Gastrocnemius medialis (tissue), 4 donors: ENCODE measurements at places on chromosomes 12 and 14.

GRCh38 chr12:52836042-52836466 lies 1.9 kb upstream of the KRT79 start:
- no peak for DNase-seq

GRCh38 chr14:20327005-20327869 lies 5.8 kb downstream of the CCNB1IP1 start:
- no peak for DNase-seq

DNA sequence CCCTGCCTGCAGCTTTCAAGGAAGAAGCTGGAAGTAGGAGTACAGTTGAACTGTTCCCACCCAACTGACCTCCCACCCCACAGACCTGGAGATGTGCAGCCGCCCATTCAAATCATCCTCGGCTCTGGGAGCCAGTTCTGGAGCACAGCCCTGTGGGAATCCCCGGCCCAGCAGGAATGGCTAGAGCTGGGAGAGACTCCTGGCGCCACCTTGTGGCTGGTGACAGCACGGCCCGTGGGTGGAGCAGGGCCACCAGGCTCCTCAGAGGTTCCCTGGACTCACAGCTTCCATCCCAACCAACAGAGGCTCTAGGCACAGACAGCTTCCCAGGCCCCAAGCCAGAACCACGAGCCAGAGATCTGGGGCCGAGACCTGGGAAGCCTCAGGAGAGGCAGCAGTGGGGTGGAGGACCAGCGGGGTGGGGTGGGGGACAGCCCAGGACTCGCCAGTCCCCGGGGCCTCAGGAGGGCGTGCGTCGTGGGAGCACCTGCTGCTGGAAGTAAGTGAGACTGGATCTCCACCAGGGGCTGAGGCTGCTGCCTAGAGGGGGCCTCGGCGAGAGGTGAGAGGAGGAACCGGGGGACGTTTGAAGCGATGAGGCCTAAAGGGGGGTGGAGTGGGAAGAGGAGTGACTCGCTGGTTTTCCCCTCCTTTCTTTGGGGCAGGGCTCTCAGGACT lies 43.4 kb downstream of the RNF34 start:
- peak; percentile 62 for DNase-seq

DNA sequence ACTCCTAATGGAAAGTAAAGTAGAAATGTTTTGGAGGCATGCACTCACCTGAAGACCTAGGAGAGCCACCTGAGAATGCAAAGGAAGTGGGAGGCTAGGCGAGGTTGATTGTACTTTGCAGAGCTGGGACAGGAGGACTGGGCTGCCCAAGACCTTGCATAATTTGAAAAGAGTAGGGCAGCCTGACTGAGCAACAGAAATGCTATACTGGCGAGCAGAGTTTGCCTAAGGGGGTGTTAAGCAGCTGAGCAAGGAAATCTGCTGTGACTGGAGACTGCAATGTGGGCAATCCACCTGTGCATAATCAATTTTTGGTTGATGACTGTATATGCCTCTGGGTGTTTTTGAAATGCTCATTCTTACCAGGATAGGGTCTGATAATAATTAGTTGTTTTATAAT lies 834.1 kb downstream of the TRHDE start:
- no peak for DNase-seq

GRCh38 chr14:50497351-50497750 lies 35.0 kb downstream of the MAP4K5 start:
- no peak for DNase-seq

- DNase-seq, result no peak
Measured at GRCh38 chr14:71554323-71554722, 377.9 kb upstream of the RGS6 start.

GRCh38 chr12:84416626-84417025 lies 496.0 kb downstream of the SLC6A15 start:
- no peak for DNase-seq

GRCh38 chr12:112130441-112130998 lies 5.2 kb downstream of the TRAFD1 start:
- no peak for DNase-seq

- DNase-seq, result no peak
Measured at GRCh38 chr12:103765322-103765721, 75.7 kb downstream of the NT5DC3 start.

DNA sequence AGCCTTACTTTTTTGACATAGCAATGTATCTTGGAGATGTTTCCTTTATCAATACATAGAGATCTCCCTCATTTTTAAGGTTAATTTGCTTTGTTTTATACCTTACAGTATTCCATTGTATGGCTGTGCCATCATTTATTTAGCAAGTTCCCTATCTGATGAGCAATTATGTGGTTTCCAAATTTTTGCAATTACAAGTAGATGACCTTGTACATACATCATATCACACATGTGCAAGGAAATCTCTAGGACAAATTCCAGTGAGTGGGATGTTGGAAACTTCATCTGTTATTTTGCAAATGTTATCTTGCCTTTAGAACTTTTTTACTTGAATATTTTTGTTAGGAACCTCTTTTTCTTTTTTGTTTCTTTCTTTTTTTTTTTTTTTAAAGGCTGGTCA lies 49.7 kb downstream of the DRAM1 start:
- no peak for DNase-seq

DNA sequence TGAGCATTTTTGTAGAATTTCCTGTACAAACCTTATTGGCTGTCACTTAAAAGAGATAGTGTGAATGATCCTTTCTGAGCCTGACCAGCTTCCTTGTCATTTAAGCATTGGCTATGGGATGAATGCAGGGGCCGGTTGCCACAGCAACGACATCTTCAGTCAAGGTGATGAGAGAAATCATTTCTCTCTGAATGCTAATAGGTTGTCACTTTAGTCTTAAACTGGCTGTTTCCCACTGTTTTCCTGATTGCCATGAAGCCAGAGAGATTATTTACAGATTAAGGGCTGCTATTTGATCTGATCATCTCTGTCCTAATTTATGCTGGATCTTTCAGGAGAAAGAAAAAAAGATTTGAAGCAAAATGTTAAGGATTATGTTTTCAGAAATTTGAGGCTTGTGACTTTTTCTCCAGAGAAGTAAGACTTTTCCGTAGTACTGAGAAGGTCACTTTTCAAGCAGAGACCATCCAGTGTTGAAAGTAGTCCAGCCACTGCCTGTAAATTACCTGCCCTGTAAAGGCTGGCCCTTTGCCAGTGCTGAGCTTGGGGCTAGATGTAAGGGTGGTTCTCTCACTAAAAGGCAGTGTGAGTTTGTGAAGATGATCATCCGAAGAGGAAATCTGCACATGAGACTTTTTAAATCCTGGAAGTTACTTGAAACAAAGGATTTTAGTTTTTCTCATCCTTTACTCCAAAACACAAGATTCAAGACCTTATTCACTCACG lies 235.6 kb downstream of the DACT1 start:
- no peak for DNase-seq

- no peak for DNase-seq
Measured at GRCh38 chr14:34060651-34060999, 109.8 kb upstream of the EGLN3 start.

DNA sequence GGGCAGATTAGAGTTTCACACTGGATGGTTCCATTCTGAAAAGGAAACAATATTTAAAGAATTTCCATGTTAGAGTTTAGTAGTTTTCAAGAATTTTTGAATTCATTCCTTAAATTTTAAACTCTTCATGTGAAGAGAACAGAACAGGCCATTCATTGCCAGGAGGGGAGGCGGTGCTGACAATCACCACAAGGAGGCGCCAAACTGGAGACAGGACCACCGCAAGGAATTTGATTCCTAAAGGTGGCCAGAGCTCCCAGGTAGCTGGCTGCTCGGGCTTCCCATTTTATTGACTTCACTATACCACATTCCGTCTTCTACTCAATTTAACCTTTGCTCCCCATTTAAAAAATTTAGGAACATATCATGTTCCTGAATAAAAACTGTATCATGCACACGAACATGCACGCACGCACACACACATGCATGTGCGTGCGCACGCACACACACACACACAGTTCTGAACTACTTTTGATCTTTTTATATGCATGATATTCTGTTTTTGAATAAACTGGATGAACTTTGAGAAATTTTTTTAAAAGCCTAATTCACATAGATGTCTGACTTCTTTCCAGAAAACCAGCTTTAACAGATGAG lies 101.2 kb downstream of the NELL2 start:
- no peak for DNase-seq

DNA sequence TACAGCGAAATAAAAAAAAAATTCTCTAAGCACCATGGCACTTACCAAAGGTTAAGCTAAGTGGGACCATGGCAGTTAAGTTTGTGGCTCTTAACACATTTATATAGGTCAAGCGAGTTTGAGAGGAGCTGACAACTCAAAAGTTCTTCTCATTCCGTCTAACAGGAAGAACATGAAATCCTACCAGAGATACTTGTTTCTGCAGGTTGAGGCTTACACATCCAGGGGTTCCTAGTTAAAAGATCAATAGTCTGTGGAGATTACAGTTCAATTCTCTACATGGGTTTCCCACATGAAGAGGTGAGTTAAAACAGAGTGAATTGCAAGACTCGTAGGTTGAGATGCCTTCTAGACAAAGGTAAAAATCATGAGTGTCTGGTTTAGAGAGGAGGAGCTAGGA lies 142.6 kb downstream of the EMP1 start:
- no peak for DNase-seq

- DNase-seq, result no peak
Measured at GRCh38 chr12:104353012-104353981, 49.8 kb downstream of the EID3 start.

DNA sequence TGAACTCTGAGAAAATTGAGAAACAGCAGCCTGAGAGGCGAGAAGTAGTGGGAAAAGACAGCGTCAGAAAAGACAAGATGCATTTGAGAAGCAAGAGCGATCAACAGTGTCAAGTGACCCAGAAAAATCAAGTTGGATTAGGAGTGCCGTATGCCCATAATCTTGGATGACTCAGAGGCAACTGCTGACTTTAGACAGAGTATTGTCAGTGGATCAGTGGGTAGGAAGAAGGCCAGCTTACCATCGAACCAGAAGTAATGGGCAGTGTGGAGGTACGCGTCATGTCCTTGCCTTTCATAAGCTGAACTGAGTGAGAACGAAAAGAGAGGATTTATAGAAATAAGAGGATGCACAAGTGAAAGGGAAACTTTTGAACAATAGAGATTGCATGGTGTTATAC lies 151.0 kb upstream of the NAV3 start:
- no peak for DNase-seq

DNA sequence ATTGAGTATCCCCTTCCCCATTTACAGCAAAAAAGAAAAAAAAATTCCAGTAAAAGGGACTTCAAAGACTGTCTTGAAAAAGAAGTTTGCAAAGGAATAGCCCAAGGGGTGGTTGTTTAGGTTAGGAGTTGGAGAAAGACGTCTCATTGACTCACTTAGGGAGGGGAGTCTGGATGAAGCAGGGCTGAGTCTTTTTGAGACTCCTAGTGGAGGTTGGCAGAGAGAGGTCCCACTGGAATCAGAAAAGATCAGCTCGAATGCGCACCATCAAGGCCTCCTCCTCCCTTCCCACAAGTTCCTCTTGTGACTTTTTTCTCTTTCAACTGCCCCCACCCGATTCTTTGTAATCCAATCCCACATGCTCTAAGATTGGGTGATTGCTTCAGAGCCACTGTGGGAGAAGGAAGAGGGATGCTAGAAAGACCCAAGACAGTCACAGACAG lies 1.9 kb downstream of the ARHGEF40 start:
- no peak for DNase-seq

DNA sequence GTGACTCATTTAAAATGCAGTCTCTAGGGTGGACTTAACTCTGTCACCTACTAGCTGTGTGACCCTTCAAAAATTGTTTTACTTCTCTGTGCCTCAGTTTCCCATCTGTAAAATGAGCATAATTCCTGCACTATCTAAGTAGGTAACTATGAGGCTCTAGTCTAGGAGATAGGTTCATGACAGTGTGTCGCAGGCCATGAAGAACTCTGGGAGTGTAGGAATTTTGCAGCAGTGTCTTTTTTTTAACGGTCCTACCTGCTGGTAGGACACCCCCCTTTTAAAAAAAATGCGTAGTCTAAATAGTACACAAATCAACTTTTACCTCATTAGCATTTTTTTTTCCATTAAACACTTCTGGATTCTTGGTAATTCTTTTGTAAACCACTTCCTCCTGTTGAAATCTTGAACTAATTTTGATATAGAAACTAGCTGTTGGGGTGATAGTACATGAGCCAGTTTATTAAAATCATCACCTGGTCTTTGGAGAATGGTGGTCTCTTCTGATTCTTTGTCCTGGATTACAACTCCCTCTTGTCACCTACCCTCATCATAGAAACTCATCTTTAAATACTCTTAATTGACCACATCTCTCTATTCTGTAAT lies 86.0 kb upstream of the SLC38A2 start:
- no peak for DNase-seq

- DNase-seq, result no peak
Measured at GRCh38 chr12:50333441-50333840, 50.1 kb upstream of the LIMA1 start.

- DNase-seq, result no peak
Measured at GRCh38 chr12:129127211-129127610, 273.9 kb downstream of the GLT1D1 start.

DNA sequence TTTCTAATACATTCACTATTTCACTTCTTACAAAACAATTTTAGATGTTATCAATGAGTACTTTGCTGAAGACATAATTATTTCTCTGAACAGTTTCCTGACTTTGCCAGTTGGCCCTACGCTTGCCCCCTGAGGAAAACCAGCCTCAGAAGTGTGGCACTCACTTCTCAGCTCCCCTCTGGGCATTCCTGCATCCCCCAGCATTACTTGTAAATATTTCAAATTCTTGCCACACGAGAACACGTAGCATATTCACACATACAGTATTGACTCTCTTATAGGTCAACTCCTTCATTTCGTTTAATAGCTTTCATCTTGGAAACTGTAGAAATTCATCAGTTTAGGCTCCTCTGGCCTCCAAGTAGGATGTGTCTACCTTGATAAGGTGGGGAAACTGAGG lies 65.2 kb downstream of the OTX2 start:
- no peak for DNase-seq

GRCh38 chr12:16198884-16199283 lies 78.6 kb downstream of the SLC15A5 start:
- no peak for DNase-seq

DNA sequence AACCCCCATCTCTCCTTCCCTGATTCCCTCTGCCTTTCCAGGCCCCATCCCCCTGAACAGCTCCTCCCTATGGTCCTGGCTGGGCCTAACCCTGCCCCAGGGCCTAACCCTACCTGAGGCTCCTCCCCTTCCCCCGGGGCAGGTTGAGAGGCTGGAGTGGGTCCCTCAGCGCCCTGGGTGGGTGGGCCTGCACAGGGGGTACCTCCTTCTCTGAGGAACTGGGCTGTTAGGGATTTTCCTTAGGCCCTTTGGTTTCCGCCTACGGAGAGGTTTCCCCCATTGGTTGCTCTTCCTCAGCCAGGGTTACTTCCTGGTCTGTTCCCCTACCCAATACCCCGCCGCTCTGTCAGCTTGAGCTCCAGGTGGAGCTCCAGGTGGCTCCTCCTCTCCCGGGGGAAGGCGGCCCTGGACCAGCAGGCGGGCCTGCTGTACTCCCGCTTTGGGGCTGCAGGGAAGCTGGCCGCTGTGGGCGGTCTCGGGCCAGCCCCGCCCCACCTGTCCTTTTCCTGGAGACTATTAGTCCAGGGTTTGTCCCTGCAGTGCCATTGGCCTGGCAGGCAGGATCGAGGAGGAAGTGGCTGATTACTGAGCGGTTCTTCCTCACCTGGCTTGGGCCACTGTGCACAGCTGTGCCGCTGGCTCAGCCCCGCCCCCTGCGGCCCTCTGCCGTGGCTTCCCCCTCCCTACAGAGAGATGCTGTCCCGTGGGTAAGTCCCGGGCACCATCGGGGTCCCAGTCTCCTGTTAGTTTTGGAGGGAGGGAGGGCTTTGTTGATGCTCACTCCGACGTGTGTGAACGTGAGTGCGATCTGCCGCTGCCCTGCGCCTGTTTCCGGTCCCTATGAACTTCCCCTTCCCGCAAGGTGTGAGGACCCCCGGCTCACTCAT lies 2.5 kb downstream of the C12orf57 start:
- DNase-seq, result no peak
